Cardiac muscle cell (in vitro differentiated cells and primary cell): ENCODE measurements at places on chromosomes 6 and 20. TPM values are rescaled to one million over a fixed set of nuclear protein-coding genes. Genes with fewer than 3 reads are reported as not detected.

GRCh38 chr6:152669895-152670294 is 27.8 kb upstream of the MYCT1 start:
- DNase-seq, result peak; percentile 26
- no peaks in the 10 kb centered on the region for H3K4me1 ChIP-seq
- H3K36me3 ChIP-seq, result no peaks in the 10 kb centered on the region
- H3K4me3 ChIP-seq, result no peak overlapping the region

DNA sequence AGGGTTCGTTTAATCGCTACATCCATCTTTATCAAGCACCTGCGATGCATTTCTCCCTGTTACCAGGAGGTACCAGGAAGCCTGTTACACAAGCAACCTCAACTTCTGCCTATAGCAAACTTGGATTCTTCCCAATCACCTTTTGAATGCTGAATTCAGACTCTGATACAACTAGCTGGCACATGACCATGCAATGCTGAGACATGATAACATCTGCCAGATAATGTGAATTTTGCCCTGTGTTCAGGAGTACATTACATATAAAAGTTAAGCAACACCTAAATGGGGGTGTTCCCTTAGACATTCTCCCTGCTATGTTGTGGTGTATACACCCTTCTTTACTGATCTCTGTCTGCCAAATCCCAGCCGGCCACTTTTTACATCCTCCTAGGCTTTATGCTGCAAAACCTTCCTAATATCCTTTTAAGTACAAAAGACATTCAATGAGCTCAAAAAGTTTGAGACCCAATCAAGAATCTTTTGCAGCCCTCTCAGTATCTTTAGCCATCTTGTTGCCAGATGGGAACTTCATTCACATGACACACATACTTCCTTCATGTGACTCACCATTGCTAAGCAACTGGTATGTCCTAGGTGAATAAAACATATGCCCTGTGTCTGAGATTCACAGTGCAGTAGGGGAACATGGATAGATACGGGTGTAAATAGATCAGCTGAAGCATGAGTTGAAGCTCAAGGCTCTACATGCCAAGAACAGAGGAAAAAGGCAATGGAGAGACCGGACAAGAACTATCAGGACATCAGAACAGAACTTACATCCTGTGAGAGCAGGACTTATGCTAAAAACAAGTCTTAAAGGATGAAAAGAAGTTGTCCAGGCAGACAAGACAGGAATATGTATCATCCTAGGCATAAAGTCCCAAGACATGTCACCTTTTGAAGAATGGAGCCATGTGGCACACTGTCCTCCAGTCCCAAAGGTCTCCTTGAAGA is 84.3 kb downstream of the ZHX3 start:
- H3K4me3 ChIP-seq, result no peak overlapping the region
- H3K27ac ChIP-seq, result no peak overlapping the region
- H3K27me3 ChIP-seq, result no peaks in the 10 kb centered on the region

DNA sequence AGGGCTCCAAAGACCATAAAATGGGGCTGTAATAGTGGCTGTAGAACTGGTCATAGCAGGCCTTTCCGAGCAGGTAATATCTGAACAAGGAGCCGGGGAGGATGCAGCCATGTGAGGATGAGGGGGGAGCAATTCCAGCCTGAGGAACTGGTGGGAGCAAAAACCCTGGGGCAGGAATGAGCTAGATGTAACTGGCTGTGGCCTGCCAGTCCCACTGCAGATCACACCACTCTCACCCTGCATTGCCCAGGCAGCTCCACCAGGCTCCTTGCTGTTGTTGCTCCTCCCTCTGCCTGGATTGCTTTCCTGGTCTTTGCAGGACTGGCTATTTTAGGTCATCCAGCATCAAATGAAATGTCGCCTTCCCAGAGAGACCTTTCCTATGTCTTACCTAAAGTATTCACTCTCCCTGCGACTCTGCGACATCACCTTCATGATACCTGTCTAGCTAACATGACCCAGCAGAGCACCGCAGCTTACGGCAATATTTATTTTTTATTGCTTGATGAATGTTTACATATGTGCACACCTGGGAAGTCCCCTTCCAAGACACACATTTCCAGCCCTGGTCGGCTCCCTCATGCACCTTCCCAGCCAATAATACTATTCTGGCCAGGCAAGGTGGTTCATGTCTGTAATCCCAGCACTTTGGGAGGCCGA is 2.4 kb upstream of the ZFP64 start:
- no peak overlapping the region for H3K4me3 ChIP-seq
- no peak overlapping the region for H3K27ac ChIP-seq
- H3K36me3 ChIP-seq, result no peaks in the 10 kb centered on the region
- no peak for DNase-seq

GRCh38 chr20:62984666-62985443 is 21.9 kb downstream of the BHLHE23 start:
- no peak for DNase-seq
- H3K4me3 ChIP-seq, result no peak overlapping the region
- H3K36me3 ChIP-seq, result no peaks in the 10 kb centered on the region
- H3K4me1 ChIP-seq, result no peaks in the 10 kb centered on the region

GRCh38 chr20:10006447-10007090 is 28.2 kb upstream of the ANKEF1 start:
- H3K27ac ChIP-seq, result no peak overlapping the region
- no peaks in the 10 kb centered on the region for H3K36me3 ChIP-seq
- no peak for DNase-seq
- no peak overlapping the region for H3K4me3 ChIP-seq
- peaks cover 6% of the 10 kb centered on the region for H3K4me1 ChIP-seq

DNA sequence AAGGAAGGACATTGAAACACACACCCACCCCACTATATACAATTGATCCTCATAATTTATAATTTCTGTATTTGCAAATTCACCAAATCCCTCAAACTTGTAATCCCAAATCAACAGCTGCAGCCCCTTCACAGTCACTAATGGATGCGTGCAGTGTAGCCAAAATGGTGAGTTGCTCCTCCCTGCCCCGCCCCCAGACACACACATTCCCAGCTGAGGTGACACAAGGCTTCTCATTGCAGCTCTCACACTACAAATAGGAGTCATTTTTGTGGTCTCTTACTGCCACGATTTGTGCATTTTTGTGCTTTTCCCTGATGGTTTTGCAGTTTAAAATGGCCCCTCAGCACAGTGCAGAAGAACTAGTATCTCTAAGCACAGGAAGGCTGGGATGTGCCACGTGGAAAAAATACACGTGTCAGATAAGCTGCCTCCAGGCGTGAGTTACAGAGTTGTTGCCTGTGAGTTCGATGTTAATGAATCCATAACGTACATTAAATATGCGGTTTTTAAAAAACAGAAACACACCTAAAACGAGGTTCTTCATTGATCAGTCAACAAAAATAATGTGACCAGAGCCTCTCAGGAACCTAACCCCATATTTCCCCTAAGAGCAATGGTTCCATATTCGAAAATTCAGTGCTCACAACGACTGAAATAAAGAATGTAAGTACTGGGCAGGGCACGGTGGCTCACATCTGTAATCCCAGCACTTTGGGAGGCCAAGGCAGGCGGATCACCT is 8.2 kb downstream of the ATP9A start:
- H3K4me3 ChIP-seq, result no peak overlapping the region
- H3K27ac ChIP-seq, result no peak overlapping the region
- H3K36me3 ChIP-seq, result no peaks in the 10 kb centered on the region
- no peaks in the 10 kb centered on the region for H3K27me3 ChIP-seq
- no peak for DNase-seq
- H3K4me1 ChIP-seq, result no peaks in the 10 kb centered on the region

DNA sequence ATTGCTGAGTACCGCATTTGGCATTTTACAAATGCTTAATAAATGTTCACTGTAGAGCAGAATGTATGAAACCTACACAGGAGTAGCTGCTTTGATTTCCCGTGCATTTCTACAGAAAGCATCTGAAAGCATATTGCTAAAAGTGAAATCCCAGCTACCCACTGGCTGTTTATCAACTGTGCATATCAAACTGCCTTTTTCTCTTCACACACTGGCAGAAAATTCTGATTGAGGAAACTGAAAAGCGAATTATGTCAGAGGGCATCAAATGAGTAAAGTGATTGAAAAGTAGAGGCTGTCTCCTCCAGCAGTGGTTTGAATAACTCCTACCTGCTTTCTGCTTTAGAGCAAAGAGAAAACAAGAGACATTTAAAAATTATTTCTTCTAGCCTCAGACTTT is 28.0 kb downstream of the STX11 start:
- no peak overlapping the region for H3K4me3 ChIP-seq
- no peak for DNase-seq
- H3K4me1 ChIP-seq, result peaks cover 8% of the 10 kb centered on the region
- H3K36me3 ChIP-seq, result no peaks in the 10 kb centered on the region

GRCh38 chr6:147135211-147135681 is 69.0 kb upstream of the STXBP5 start:
- no peaks in the 10 kb centered on the region for H3K4me1 ChIP-seq
- no peak overlapping the region for H3K4me3 ChIP-seq

DNA sequence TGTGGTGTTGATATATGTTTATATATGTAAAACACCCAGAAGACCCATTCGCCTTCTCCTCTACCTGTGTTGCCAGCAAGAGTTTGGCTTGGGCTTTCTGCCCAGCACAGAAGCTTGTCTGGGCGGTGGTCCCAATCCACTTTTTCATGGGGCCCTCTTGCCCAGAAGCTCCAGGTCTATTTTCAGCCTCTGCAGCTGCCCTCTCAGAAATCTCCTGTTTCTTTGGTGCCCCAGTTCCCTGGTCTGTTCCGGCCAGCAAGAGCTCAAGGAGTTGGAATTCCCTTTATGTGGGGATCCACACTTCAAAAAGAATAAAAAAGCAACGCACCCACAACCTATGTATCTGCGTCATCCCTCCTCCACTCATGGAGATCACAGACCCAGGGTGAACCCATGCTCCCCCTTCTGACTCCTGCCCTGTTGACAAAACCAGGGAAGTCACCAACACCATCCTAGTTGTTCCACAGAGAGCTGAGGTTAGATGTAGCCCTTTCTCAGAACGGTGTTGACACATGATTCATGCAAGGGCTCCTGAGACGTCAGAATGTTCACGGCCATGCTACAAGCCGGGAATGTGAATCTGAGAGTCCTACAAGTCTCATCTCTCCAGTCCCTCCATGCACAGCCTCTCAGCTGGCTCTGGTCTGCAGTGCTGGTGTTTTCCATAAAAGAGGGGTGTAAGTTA is 156.8 kb upstream of the RIN2 start:
- DNase-seq, result no peak
- no peaks in the 10 kb centered on the region for H3K36me3 ChIP-seq
- no peak overlapping the region for H3K4me3 ChIP-seq
- H3K27ac ChIP-seq, result no peak overlapping the region

DNA sequence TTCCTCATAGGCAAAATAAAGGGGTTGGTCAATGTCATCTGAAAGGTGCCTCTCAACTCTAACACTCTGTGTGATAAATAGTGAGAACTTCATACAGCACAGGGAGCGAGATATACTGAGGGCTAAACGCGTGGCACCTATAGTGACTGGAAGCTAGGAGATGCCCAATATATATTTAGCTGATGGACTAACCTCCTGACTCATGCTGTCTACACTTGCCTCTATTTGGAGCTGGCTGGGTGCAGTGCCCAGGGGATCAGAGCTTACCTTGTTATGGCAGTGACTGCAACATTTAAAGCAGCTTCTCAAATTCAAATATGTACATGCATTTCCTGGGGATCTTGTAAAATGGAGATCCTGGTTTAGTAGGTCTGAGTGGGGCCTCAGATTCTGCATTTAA is 111.6 kb upstream of the PLN start:
- no peaks in the 10 kb centered on the region for H3K4me1 ChIP-seq
- DNase-seq, result no peak
- no peaks in the 10 kb centered on the region for H3K36me3 ChIP-seq
- no peak overlapping the region for H3K27ac ChIP-seq
- no peak overlapping the region for H3K4me3 ChIP-seq
- H3K27me3 ChIP-seq, result no peaks in the 10 kb centered on the region

DNA sequence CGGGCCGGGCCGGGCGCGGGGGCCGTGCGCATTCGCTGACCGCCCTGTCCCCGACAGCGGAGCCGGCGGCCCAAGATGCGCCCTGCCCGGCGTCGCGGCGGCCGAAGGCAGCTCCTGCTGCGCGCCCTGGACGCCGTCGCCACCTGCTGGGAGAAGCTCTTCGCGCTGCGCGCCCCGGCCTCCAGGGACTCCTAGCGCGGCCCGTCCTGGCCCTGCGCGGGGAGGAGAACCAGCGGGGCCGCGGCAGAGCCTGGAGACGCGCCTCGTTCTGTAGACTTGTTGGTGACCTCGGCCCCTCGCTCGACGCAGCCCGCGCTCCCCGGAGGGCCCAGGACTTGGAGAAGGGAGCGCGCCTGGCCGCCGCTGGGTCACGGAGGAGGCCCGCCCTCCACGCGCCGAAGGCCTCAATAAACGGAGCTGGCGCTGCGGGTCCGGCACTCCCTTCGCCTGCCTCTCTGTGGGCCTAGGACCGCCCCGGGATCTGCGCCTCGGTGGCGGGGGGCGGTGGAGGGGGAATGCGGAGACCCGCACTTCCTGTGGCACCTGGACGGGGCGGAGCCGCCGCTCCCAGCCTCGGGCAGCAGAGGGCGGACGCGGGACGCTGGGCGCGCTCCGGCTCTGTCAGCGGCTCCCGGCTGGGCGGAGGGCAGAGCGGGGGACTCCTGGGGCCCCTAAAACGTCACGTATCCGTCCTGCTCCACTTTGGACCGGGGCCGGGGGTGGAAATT is 2.7 kb downstream of the C20orf204 start:
- peaks cover 8% of the 10 kb centered on the region for H3K4me1 ChIP-seq
- H3K27ac ChIP-seq, result no peak overlapping the region
- DNase-seq, result peak; percentile 68
- H3K4me3 ChIP-seq, result peak overlapping the region; percentile 25
- peaks cover 66% of the 10 kb centered on the region for H3K27me3 ChIP-seq
- H3K36me3 ChIP-seq, result no peaks in the 10 kb centered on the region

- H3K4me1 ChIP-seq, result no peaks in the 10 kb centered on the region
- no peak overlapping the region for H3K4me3 ChIP-seq
- peaks cover 76% of the 10 kb centered on the region for H3K36me3 ChIP-seq
- no peak for DNase-seq
- H3K27me3 ChIP-seq, result no peaks in the 10 kb centered on the region
Observed at GRCh38 chr20:62311150-62311549, 8.4 kb downstream of the ADRM1 start.

DNA sequence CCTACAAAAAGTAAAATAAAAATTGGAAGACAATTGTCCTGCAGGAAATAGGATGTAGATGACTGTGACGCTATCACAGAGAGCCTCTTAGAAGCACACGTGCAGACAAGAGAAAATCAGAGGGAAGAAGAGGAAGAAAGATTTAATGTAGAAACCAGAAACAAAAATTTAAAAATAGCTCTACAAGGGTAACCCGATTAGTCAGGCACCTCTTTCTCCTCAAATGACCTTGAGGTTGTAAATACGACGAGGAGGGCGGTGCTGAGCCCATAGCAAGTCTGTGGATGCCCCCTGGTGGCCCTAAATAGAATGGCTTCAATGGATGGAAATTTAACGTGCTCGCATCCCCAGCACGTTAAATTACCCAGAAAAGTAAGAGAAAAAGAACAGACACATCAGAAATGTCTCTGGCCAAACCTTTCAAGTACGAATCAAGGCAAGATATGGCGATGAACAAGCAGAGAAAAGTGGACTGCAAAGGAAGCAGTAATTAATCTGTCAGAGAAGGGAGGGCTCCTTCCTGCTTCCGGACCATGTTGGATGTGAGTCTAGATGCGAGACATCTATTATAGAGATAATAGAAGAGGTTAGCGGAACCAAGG is 4.2 kb upstream of the PRPH2 start:
- H3K27ac ChIP-seq, result no peak overlapping the region
- H3K4me3 ChIP-seq, result no peak overlapping the region
- no peaks in the 10 kb centered on the region for H3K36me3 ChIP-seq
- peaks cover 7% of the 10 kb centered on the region for H3K4me1 ChIP-seq

The PPIL6 gene
- total RNA-seq, result 4.1 and 7.3 TPM in 2 replicates

The PRSS16 gene
- 4.4 and 9.9 TPM in 2 replicates for total RNA-seq

The MATN4 gene
- not detected in 2 replicates for total RNA-seq

The CCN5 gene
- not detected in 2 replicates for total RNA-seq

The ATP6V1G2 gene
- 21.2 and 28.8 TPM in 2 replicates for total RNA-seq
